ENCODE measurements at places on chromosomes 12 and 14.

GRCh38 chr12:122932207-122932606, 34.1 kb downstream of the ABCB9 start:
- H3K36me3 ChIP-seq, result no peaks in the 10 kb centered on the region
- no peaks in the 10 kb centered on the region for H3K27me3 ChIP-seq
- no peak overlapping the region for H3K4me3 ChIP-seq
- DNase-seq, result no peak
- no peaks in the 10 kb centered on the region for H3K4me1 ChIP-seq

DNA sequence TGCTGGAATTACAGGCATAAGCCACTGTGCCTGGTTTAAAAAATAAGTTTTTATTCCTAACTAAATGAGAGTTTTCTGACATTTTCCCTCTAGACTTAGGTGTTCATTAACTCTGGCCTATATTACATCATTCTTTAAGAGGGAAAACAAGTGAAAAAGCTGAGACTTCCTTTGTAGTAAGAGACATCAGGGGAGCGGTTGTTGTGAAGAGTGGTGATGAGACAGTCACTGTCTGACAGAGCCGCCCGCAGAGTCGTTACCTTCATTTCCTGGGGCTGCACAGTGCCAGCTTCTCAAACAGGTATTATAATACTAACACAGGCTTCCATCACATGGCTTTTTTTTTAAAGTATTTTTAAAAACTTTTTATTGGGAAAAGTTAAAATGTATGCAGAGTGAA, 19.7 kb upstream of the TDRD9 start:
- H3K4me1 ChIP-seq, result no peaks in the 10 kb centered on the region
- H3K4me3 ChIP-seq, result no peak overlapping the region
- peaks cover 7% of the 10 kb centered on the region for H3K36me3 ChIP-seq
- H3K27ac ChIP-seq, result no peak overlapping the region
- H3K27me3 ChIP-seq, result no peaks in the 10 kb centered on the region

GRCh38 chr14:63737582-63738006, 9.7 kb upstream of the SGPP1 start:
- H3K36me3 ChIP-seq, result no peaks in the 10 kb centered on the region
- no peaks in the 10 kb centered on the region for H3K4me1 ChIP-seq
- H3K27me3 ChIP-seq, result no peaks in the 10 kb centered on the region
- no peak overlapping the region for H3K4me3 ChIP-seq
- DNase-seq, result no peak

DNA sequence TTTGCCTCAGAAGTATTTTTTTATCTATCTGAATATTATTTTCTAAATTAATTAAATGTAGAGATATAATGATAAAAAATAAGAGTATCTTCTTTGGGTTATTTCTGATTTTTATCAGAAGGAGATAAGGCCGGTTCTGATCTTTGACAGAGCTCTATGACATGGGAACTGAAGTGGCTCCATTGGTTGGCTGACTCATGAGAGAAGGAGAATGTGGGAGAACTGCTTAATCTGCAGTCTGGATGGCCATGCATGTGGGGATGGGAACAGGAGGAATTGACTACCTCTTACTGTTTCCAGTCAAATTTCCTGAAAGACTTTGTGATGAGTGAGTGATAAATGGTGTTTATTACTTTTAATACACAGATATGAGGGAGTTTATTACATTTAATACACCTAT, 155.8 kb upstream of the ATP2B1 start:
- no peaks in the 10 kb centered on the region for H3K36me3 ChIP-seq
- H3K4me3 ChIP-seq, result no peak overlapping the region
- H3K27me3 ChIP-seq, result no peaks in the 10 kb centered on the region
- no peaks in the 10 kb centered on the region for H3K4me1 ChIP-seq

Data from Panc1 (cell line).